NCI-H1930 (cell line): ENCODE measurements at places on chromosomes 2 and 18.

- no peak for DNase-seq
Measured at GRCh38 chr2:191533693-191534180, 144.2 kb upstream of the NABP1 start.

DNA sequence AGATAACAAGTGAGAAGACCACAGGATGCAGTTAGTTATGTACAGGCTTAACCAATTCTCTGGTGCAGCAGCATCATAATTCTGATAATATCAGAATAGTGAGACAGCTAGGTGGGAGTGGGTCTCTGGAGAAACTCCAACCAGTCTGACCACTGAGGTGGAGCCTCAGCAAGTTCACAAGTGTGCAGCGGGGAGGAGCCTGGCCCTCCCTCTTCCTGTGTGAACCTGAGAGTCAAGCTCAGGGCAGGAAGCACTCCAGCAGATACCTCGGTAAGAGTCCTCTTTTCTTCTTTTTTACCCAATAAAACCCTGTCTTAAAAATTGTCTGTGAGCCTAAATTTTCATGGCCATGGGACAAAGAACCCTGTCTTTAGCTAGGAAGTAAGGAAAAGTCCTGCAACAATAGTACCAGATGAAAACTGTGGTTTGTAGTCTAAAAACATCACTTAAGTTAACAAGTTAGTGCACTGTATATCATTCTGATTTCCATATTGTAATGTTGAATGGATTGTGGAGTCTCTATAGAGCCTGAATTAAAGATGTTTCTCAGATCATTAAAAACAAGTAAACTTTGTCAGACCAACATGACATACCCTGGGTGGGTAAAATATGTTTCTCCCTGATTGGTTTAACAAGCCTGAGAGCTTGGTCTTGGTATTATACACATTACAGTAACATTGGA lies 370.8 kb downstream of the TMEM182 start:
- DNase-seq: no peak

DNA sequence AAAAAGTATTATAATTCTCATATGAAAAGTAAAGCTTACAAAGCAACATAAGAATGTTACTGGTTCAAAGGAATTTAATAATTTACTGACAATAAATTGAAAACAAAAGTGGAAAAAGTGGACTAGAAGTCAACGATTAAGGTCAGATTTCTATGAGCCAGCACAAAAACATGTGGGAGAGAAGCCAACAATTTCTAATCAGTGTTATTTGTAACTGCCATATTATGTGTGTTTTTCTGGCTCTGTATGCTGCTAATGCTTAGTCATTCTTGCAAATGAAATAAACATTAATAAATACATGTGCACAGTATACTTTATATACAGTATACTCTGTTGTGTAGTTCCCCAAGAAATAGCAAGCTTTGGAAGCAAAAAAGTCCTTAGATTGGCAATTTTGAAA lies 301.3 kb upstream of the RGPD4 start:
- no peak for DNase-seq

DNA sequence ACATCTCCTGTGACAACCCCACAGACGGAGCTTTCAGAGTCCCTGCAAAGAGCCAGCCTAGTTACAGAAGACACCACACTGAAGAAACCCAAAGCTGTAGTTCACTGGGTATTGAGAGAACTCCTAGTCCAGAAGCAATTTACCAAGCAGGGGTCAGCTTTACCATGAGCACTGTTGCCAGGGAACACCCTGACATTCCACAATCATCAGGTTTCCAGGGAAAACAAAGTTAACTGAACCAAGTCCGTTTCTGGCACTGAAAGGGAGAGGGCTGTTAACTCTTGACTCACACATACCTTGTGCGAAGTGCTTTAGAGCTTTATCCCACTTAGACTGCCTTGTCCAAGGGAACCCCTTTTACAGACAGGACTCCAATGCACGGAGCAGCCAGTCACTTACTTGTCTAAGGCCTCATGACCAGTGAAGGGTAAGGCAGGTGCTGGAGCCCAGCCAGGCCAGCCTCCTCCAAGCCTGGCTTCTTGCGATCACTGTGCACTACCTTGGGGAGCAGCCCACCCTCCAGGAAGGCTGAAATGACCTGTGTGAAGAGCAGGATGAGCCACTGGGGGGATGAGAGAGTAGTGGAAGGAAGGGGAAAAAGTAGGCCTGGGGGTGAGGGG lies 53.9 kb downstream of the REEP1 start:
- no peak for DNase-seq

DNA sequence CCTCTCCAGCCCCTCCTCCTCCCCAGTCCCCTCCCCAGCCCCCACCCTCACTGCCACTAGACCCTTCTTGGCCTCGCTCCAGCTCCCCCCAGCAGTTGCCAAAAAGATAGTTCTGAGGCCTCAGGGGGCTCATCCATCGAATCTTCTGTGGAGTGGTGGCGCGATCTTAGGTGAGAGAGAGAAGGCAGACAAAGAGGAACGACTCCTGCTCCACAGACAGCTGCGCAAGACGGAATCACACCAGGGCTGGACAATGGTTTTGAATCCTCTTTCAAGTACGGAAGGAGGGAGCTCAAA lies 68.1 kb downstream of the LAMA3 start:
- no peak for DNase-seq

DNA sequence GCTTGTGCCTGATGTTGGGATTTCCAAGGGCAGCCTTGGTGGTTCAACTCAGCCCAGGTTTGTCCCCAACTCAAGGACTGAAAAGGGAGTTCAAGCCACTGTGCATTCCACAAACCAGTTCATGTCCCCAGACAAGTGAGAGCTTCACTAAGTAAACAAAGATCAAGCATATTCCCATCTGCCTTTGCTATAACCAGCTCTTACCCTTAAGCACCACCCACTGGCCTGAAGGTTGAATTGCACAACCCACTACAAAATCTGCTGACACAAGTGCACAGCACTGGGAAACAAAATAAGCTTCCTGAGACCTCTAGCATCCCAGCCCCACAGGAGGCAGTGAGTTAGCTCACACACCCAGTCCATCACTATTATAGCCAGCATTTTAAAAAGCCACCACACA lies 516.7 kb downstream of the NR4A2 start:
- DNase-seq: no peak

- DNase-seq: no peak
Measured at GRCh38 chr2:25388491-25388890, 46.8 kb upstream of the DNMT3A start.

DNA sequence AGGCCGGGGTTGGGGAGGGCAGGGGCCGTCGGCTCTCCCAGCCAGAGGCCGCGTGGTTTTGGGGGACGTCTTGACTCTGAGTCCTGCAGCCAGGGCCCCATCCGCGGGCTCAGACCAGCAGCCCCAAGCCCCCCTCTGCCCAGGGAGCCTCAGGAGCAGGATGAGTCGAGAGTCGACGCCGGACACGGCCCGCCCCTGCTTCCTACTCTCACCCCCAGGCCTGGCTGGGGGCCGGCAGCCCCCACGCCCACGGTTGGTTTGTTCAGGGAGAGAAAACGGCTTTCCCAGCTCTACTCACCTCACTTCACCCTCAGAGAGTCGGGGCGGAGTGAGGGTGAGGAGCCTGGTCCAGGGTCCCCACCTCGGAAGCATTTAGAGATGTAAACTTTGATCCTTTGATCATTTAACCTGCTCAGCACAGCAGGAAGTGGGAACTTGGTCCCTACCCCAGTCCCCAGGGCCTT lies 6.9 kb downstream of the SNORC start:
- DNase-seq: no peak

DNA sequence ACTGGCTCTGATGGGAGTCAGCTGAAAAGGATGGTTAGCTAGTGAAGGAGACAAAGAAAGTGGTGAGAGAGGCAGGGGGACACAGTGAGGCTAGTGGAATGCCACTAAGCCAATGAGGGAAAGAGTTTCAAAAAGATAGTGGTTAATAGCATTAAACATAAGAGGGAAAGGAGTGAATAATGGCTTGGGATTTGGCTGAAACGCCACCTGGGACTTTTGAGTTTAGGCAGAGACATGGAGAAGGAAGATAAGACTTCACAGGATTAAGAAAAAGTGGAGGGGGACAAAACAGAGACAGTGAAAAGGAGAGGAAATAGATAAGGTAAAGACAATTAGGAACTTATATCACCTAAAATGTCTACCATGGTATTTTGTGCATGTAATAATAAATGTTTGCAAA lies 6.9 kb downstream of the CD28 start:
- no peak for DNase-seq

DNA sequence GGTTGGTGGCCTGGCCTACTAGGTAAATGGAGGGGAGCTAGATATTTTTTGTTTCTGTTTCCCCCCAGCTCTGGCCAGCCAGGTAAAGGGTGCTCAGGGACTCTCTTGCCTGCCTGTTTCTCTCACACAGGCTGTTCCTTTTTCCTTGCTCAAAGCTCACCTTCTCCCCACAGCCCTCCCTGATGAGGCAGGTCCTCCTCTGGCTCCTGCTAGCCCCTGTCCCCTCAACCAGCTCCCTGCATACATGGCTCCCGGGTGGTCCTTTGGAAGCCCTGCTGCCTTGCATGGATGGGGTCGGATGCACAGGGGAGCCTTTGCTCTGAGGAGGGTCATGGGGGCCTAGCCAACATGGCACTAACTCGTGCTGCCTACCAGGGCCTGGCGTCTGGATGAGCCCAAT lies 27.8 kb downstream of the DYSF start:
- no peak for DNase-seq

DNA sequence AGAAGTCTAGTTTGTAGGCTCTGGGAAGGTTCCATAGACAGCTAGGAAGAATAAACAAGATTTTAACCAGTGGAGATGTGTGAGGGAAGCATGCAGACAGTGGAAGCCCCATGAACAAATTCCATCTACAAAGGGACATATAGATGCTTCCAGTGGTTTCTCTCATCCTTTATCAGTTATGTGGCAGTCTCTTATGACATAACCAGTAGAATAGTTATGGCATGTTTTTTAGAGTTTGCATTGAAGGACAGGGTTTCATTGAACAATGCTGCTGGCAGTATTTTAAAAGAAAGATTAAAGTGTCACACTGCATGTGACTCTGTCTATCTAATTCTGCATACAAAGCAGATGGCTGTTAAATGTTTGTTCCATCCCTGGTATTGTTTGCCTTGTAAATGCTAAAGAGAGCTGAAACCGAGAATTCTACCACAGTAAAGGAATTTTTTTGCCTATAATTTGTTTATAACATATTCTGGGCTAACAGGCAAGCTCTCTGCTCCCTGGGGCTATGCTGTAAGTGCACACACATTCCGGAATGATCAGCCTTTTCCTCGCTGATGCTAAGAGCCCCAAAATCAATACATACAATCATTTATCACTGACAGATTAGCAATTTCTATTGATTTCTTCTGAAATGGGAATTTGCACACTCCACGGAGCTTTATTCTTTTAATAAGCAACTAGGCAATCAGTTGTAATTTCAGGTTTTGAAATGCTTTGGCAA lies 76.8 kb upstream of the PELI1 start:
- no peak for DNase-seq

- no peak for DNase-seq
Measured at GRCh38 chr18:4096486-4096885, 358.6 kb downstream of the DLGAP1 start.

GRCh38 chr2:158962074-158962473 lies 6.4 kb upstream of the TANC1 start:
- DNase-seq: no peak

DNA sequence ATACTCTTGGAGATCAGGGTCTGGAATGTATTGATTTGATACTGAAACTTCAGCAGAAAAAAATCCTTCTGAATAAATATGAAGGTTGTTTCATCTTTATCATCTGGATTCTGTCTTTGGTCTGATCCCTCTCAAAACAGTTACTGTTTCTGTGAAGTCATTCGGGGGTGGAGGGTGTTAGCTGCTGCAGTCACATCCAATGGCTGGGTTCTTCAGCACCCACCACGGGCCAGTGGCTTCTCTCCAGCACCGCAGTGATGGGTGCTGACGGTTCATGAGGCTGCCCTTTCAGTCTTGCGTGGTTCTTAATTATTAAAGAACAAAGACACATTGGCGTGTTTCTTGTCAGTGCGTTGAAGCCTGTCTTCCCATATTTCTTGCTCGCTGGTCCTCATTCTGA lies 148.0 kb downstream of the LDLRAD4 start:
- DNase-seq: no peak

DNA sequence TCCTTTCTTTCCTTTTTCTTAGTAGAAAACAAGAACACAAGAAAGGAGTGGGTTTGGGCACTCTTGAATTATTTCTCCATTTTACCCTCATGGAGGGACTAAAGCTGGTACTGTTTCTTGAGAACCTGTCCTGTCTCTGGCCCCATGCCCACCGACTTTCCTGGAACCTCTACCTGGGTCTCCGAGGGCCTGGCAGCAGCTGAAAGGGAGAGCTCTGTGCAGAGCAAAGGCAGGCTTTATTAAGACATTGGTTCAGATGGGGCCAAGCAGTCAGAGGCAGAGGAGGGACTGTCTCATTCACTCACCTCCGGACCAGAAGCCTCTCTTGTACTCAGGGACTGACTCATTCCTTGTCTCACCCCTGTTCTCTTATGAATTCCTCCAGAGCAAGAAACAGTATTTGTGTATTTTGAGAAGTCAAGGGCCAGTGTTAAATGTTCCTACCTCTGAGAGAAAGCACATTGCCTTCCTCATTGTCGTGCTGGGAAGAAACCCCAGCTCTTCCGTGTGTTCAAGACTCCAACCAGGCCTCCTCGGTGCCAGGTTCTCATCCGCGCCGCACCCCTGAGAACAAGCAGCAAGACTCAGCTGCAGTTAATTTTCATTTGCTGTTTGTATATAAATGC lies 201.9 kb upstream of the NT5C1B start:
- DNase-seq: no peak

GRCh38 chr2:218323526-218324472 lies 31.5 kb upstream of the TMBIM1 start:
- DNase-seq: no peak

DNA sequence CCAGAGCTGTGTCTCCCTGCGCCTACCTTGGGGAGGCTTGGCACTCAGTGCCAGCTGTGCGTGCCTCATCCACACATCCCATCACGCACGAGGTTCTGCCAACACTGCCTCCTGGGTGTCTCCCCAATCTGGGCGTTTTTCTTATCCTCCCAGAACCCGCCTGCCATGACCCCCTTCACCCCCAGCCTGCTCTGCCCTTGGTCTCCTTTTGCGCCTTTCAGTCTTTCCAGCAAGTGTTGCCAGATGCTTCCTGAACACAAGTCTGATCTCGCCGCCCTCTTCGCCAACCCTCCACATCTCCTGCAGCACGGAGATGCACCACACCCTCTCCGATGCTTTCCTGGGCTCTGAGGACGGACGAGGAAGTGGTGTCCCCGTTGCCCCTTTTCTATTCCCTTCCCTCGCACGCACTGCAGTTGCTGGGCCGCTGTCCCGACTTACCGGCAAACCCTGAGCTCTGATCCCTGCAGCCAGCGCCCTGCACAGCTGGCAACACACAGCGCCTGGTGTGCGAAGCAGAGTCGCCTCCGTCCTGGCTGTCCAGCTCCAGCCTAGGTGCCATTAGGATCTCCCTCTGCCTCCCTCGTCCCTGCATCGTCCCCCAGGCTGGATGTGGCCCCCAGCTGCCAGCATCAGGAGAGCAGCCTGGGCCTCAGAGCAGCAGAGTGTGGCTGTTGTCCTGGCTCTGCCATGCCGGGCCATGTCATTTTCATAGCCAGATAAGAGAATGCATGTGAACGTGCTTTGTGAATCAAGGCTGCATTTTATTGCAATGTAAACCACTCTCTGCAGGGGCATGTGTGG lies 22.6 kb upstream of the ALLC start:
- DNase-seq: no peak
